NCI-H2029 treated with DMSO at 0.1 percent for 48 hours (cell line): ENCODE measurements at places on chromosomes 7 and 10.
A peak's percentile ranks its signal among the peaks of the same experiment; 100 is the strongest.

DNA sequence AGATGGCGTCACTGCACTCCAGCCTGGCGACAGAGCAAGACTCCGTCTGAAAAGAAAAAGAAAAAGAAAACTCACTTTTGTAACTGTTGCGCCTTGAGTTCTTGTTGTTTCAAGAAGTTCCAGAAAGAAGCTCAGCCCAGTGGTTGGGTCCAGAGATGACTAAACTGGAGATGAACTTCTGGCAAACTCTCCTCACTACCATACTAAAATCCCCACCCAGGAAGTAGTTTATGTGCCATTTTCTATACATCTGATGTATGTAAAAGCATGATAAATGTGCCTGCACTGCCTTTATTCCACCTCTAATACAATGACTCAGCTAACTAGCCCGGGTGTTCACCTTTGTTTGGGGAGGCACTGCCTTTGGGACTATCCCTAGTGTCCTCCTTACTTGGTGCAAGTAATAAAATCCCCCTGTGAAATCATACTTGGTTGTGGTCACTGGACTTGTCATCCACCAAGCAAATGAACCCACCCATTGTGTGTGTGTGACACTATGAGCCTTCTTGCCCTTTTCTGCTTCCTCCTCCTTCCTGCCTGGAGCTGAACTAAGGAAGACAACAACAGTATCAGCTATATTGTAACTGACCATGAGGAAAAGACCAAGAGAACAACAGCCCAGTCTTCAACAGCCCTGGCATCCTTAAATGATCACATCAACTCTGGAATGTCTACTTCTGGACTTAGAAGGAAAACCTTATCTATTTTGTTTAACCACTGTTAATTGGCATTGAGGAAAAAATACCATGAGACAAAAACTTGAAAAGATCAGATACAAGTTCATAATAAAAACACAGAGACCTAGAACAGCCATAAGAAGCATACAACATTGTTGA lies 33.6 kb downstream of the JMJD1C start:
- DNase-seq: no peak

GRCh38 chr7:93051660-93052059 lies 66.1 kb downstream of the SAMD9 start:
- no peak for DNase-seq

GRCh38 chr7:43747328-43748105 lies 11.0 kb upstream of the BLVRA start:
- no peak for DNase-seq

- no peak for DNase-seq
These were observed 260.3 kb downstream of the SNX13 start for GRCh38 chr7:17680026-17680425.

GRCh38 chr10:44301781-44302355 lies 83.0 kb downstream of the CXCL12 start:
- no peak for DNase-seq

GRCh38 chr7:125775317-125775716 lies 845.7 kb upstream of the POT1 start:
- no peak for DNase-seq

- no peak for DNase-seq
These were observed 53.6 kb upstream of the TMEM72 start for GRCh38 chr10:44857363-44858016.

DNA sequence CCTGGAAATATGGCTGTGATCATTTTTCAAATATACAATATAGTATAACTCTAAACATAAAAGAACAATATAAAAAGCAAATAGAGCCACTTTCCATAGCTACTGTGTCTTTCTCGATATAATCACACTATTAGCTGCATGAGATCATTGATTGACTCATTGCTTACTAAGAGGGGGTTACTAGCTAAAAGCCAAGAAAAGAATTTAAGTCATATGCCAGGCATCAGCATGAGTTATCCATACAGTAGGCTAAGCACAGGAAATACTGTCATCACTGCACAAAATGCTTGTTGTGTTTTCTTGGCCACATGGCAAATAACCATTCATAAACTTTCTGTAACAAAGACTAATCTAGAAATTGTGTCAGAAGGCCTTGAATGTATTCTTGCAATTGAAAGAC lies 18.8 kb upstream of the ABCB5 start:
- no peak for DNase-seq

GRCh38 chr7:119936836-119937235 lies 336.1 kb upstream of the KCND2 start:
- DNase-seq: no peak

GRCh38 chr7:150927956-150928344 lies 50.2 kb downstream of the KCNH2 start:
- DNase-seq: no peak

DNA sequence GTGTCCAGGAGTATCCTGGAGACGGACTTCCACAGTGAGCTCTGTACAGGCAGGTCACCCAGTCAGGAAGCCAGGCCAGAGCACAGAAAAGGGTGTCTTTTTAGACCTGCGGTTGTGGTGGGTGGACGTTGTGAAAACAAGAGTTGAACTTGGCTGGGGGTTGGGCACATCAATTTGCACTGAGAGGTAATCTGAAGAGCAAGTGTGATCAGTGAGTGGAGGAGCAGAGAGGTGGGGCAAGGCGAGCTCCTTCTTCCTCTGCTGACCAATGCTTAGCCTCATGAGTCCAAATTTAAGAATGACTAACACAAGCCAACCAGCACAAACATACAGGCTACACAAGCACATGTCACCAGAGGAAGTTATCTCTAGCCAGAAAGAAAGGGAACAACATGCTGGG lies 310.8 kb downstream of the TCERG1L start:
- no peak for DNase-seq

- no peak for DNase-seq
These were observed 50.4 kb downstream of the ADRA2A start for GRCh38 chr10:111127081-111127848.

DNA sequence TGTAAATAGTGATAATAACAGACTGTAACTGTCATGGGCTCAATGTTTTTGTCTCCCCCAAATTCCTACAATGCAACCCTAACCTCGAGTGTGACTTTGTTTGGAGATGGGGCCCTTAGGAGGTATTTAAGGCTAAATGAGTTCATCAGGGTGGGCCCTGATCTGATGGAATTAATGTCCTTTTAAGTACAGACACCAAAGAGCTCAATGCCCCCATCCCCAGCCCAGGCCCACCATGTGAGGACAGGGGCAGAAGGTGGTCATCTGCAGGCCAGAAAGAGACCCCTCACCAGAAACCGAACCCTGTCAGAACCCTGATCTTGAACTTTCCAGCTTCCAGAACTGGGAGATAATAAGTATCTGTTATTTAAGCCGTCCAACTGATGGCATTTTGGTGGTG lies 83.2 kb downstream of the PIP4K2A start:
- no peak for DNase-seq

DNA sequence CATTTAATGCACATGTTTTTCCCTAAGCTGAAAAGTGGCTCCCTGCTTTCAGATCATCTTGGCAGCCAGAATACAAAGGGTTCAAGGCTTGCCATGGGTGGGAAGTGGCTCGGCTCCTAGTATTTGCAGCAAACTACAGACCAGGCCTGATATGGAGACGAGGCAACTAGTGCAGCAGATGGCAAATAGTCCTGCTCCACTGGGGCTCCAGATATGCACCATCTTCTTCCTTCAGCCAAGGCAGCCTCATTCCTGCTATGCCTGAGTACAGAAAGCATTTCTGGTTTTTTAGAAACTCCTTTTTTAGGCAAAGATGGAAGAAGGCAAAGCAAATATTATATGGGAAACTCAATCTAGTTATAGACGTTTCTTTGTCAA lies 23.9 kb downstream of the LRRC4 start:
- DNase-seq: no peak

- DNase-seq: no peak
These were observed 62.7 kb downstream of the LANCL2 start for GRCh38 chr7:55427800-55428199.

GRCh38 chr10:29386342-29386999 lies 97.6 kb downstream of the LYZL1 start:
- DNase-seq: peak; percentile 22

- no peak for DNase-seq
These were observed 1.1 kb upstream of the RGR start for GRCh38 chr10:84243759-84244158.

DNA sequence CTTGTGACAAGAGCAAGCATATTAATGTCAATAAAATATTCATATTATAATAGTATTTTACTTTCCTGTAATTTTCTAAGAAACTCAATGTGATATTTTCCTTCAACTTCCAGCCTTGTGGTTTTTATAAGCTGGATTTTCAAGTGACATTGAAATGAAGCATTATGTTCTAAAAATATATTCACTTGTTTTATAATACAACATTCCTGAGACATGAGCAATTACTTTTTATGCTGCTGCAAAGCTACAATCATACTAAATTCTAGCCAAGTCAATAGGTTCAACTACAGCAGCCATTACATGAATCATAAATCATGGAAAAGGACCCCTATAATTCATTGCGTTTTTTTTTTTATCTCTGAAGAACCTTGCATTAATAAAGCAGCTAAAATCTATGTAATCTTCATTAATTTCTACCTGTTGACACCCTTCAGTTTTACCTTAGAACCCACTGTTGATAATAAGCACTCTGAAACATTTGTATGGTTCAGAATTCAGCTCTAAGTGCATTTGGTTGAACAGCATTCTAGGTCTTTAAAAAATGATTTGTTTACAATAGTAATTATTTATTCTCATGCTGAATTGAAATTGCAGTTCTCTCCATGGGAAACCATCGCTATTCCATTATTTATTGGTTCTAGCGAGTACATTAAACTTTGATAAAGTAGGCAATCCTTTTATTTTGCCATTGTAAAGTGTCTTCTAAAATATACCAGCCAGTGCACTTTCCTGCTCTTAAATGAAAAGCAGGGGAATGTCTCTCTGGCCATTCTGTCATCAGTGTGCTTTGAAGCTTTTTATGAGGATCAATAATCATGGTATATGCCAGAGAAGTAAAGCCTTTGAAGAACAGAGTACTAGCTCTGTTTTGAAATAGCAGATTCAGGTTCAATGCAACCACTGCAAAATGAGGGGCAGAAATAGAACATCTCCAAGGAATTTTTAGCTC lies 132.6 kb downstream of the GNAT3 start:
- no peak for DNase-seq

GRCh38 chr7:25759748-25760147 lies 392.2 kb upstream of the NFE2L3 start:
- no peak for DNase-seq

DNA sequence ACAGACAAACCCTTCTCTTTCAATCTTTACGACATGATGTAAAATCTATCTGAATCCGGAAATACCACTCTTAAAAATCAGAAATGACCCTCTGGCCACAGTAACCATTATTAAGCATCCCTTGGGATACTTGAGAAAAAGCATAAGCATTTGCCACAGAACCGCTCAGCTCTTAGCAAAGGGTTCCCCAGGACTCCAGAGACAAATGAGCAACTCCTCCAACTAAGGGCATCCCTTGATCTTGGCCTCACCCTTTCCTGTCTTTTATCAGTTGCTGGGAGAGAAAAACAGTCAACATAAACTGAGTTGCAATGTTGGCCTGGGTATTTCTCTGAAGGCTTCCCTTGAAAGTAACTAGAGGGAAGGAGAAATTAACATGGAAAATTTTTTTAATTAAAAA lies 3.5 kb downstream of the PDLIM1 start:
- DNase-seq: no peak

DNA sequence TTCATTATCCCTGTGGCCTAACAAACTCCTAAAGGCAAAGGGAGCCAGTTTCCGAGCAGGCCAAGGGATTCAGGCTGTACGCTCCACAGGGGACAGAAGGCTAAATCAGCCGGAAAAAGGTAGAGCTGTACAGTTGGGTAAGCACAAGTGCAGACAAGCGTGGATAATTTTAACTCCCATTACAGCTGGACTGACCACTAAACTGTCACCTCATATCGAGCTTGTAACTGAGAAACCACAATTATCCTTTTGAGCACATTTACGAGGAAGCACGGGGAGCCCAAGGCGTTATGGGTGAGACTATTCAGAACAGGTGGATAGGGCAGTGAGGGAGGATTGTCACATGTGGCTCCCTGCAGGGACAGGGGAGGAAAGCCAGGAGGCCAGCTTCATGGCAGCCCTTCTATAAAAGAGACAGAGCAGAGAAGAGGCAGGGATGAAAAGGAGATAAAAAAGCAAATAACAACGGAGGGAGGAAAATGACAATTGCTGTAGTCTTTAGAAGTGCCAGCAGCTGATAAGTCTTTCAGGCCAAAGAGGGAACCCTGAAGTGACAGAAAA lies 288.0 kb downstream of the FGFR2 start:
- DNase-seq: no peak

DNA sequence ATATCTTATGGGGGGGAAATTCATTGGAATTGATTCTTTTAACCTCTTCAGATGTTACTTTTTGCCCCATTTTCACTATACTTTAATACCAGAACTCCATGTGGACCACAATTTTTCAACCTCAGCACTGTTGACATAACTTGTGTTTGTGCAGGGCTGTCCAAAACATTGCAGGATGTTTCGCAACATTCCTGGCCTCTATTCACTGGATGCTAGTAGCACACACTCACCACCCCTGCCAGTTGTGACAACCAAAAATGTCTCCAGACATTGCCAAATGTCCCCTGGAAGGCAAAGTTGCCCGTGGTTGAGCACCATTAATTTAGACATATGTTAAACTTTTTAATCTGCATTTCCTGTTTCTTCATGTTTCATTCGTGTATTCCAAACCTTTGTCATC lies 234.7 kb downstream of the GFRA1 start:
- no peak for DNase-seq

GRCh38 chr10:14072541-14072940 lies 258.2 kb downstream of the FRMD4A start:
- no peak for DNase-seq

DNA sequence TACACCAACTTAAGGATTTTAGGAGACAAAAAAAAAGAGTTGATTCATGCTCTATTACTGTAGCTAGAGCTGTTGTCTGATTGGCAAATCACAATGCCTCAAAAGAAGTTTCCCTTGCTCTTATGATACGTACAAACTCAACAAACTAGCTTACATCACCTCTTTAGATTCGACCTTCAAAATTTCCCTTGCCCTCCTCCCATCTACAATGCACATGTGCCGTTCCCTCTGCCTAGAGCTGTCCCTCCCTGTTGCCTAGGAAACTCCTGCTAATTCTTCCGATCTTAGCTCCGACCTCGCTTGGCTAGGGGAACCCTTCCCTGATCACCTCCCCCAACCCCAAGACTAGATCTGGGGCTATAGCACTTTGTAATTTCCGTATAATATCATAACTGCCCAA lies 55.4 kb downstream of the MAP3K8 start:
- DNase-seq: no peak

DNA sequence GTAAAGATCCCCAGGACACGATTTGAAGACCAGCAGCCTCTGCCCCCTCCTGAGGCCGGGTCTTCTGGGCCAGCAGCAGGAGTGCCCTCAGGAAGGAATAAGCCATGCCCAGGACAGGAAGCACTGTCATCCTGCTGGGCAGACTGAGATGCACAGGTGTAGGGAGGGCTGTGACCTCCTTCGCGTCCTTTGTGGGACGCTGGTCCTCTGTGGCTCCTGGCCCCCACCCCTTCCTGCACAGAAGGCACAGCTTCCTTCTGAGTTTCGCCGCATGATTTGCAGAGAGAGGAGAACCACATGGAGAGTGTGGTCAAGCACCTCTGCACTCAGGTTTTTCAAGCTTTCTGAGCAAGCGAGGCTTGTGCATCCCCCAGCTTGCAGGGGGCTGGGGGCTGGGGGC lies 112.7 kb downstream of the RGS10 start:
- no peak for DNase-seq

GRCh38 chr10:48640326-48640725 lies 35.5 kb upstream of the ARHGAP22 start:
- no peak for DNase-seq
